CD4-positive, alpha-beta T cell treated with Interferon gamma for 1 hour (primary cell): ENCODE measurements at places on chromosomes 5 and 9.

GRCh38 chr9:121896545-121896943, 196.6 kb downstream of the TTLL11 start:
- DNase-seq, result no peak

DNA sequence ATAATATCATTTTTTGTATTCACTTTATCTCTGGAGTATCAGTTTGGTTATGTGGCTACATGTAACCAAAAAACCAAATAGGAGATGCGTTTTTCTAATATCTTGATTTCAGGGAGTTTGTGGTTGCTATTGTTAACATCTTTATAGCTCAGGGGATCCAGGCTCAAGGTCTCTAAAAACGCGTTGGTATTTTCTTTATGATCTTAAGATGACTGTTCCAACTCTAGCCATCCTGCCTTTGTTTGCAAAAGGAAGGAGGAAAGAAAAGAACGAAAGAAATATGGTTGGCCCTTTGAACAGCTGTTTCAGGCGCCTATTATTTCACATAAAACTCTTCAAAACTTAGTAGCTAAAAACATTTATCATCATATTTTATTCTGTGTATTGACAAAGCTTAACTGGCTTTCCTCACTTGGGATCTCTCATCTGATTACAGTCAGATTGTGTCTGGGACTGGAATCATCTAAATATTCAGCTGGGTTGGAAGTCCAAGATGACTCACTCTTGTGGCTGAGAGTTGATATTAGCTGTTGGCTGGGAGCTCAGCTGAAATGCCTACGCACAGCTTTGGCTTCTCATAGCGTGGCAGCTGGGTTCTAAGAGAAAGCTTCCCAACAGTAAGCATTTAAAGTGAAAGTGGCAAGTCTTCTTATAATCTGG, 60.1 kb downstream of the FAM174A start:
- DNase-seq, result no peak

GRCh38 chr9:128164307-128164885, 4.3 kb downstream of the BBLN start:
- no peak for DNase-seq

DNA sequence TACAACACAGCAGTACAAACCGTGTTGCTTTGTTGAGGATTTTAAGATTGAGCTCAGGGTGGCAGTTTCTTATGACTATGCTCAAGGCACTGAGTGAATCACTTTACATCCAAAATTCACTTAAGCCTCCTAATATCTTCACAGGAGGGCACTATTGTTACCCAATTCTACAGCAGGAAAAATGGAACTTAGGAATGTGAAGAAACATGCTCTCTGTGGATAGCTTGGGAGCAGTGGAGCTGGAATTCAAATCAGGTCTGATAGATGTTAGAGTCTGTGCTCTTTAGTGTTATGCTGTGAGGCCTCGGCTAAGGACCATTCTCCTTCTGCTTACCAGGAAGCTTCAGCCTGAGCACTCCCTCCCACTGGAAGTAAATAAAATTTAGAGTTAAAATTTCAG, 18.7 kb upstream of the HMHB1 start:
- DNase-seq, result no peak

GRCh38 chr5:177546258-177546741, 8.1 kb downstream of the FAM193B start:
- DNase-seq, result no peak

DNA sequence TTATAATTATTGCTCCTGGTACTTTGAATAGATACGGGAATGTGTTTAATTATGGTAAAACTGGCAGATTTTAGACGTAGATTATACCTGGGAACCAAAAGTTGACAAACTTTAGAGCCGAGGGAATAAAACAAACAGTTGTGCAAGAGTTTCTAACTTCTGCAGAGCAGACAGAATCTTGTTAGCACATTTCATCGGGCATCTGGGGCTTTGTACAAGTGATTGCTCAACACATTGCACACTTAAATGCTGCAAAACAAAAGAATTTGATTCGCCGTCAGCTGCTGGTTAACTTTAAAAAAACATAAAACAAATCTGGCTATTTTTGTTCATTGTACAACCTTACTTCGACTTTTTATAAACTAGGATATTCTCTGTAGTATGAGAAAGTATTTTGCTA, 398.1 kb downstream of the MAN2A1 start:
- DNase-seq, result no peak

GRCh38 chr5:173501922-173502321, 114.5 kb downstream of the BOD1 start:
- no peak for DNase-seq

- no peak for DNase-seq
These were observed 19.2 kb downstream of the COL15A1 start for GRCh38 chr9:98962861-98963260.

DNA sequence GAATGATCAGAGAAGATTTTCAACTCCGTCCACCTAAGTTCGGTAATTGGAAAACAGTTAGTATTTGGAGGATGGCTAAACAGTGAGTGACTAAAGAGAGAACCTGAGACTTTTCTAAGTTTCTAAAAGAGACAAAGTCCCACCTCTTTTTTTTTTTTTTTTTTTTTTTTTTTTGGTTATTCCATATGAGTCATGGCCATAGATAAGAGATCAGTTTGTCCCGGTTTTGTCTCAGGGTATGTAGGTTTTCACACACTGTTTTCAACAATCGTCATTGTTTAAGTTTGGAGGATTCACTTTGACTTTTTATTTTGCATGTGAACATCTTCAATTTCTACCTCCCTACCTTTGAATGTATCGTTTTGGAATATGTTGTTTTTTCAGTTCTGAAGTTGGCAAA, 85.9 kb downstream of the NTRK2 start:
- DNase-seq, result no peak

- DNase-seq, result no peak
These were observed 437.3 kb upstream of the ADAMTSL1 start for GRCh38 chr9:18036422-18037187.

- DNase-seq, result no peak
These were observed 220.2 kb downstream of the AGTPBP1 start for GRCh38 chr9:85521371-85522197.

GRCh38 chr5:29054694-29055093, 2016.3 kb upstream of the CDH9 start:
- no peak for DNase-seq

- no peak for DNase-seq
These were observed 489.2 kb downstream of the KDM4C start for GRCh38 chr9:7246917-7247522.

- no peak for DNase-seq
These were observed 576.5 kb downstream of the TLE1 start for GRCh38 chr9:81112627-81113452.

- no peak for DNase-seq
These were observed 28.8 kb downstream of the C5orf15 start for GRCh38 chr5:133939668-133940067.

DNA sequence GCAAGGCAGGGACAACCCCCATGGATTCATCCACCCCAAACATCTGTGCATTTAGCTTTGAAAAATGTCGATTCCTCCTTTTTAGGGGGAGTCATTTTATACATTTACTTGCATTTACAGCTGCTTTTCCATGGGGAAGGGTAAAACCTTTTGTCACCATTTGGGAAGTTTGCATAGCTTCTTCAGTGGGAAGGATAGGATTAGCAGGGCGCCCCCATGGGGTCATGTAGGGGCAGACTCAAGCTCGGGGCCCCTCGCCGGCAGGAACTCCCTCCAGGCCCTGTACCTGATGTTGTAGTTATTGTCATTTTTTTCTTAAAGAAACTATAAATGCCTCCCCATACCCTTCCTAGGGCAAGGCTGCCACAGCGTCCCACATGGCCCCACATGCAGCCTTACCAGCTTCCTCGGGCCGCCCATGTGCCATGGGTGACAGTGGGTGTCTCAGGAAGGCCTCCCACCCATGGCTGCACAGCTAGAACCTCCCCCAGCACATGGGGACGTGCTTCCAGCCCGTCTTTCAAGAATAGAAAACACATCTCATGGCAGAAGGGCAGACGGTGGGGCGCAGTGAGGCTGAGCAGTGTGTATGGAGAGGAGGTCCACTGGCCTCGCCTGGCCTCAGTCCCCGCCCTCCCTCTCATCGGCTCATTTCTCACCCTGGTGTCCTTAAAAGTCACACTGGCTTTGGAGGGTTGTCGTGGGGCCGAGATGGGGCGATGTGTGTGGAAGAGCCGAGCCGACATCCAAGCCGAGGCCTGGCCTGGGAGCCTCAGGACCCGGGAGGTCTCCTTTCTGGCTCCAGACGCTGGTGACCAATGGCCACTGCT, 76.1 kb upstream of the OTULINL start:
- DNase-seq, result no peak

DNA sequence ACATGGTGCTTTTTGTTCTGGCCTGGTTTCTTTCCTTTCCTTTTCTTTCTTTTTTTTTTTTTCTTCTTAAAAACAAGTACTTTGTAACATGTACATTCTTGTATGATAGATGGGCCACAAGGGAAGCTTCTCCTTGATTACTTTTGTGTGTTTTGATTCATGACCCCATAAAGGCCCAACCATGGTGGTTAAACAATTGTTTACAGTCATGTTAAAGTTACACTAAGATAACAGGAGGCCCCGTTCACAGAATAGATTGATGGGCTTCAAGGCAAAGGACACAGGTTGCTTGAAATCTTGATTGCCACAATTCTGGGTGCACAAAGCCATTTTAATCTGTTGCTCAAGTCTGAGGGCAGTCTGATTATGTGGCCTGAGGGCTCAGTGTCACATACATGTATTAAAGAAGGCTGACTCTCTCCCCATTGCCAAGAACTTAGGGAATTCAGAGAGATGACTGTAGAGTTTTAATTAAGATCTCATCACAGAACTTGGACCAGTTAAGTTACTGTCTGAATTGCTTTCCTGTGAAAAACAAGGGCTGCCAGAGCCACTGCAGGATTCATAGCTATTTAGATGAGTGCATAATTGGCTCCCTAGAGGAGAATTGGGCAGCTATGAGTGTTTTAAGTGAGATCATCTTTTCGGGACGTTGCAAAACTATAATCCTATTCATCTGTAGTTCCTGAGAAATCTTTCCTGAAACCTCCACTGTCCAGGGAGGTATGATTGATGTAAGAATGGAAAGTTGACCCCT, 163.4 kb downstream of the TLE4 start:
- DNase-seq, result no peak

- DNase-seq, result no peak
These were observed 808 bp upstream of the MVB12B start for GRCh38 chr9:126325821-126326220.

DNA sequence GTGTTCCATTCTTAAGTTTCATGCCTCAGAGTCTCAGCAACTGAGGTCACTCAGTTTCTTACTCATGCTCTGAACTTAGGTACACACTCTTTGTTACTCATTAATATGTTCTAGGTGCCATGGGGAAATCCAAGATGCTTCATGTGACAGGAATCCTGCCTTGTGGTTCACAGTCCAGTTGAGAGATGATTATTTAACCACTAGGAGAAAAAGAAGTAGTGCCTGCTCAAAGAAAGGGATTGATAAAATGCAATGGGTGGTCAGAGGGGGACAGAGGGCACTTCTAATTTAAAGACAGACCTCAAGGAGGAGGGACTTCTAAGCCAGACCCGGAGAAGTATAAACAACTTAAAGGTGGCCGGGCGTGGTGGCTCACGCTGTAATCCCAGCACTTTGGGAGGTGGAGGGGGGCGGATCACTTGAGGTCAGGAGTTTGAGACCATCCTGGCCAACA, 69.0 kb downstream of the UGCG start:
- no peak for DNase-seq

- DNase-seq, result peak; percentile 86
These were observed 3.0 kb upstream of the FUT7 start for GRCh38 chr9:137034709-137035506.

DNA sequence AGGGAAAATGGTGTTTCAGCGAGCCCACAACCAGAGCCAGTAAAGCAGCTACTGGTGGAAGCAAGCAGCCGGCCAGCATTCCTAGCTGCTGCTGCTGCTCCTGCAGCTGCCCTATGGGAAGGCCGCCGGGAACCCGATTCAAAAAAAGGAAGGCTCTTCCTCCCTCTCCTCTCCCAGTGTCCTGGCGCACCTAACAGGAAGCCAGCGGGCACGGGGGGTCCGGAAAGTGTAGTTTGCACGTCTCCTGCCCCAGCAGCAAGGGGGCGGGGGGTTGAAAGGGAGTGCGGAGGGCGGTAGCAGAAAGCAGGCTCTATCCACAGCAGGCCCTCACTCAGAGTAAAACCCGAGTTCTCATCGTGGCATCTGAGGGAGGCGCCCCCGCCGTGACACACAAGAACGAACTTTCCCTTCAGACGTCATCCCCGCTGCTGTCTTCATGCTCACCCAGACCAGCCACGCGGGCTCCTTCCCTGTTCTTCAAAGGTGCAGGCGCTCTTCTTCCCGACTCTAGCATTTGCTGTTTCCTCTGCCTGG, 16.5 kb downstream of the GRXCR2 start:
- no peak for DNase-seq

- no peak for DNase-seq
These were observed 111.2 kb downstream of the STRBP start for GRCh38 chr9:123157221-123157620.

DNA sequence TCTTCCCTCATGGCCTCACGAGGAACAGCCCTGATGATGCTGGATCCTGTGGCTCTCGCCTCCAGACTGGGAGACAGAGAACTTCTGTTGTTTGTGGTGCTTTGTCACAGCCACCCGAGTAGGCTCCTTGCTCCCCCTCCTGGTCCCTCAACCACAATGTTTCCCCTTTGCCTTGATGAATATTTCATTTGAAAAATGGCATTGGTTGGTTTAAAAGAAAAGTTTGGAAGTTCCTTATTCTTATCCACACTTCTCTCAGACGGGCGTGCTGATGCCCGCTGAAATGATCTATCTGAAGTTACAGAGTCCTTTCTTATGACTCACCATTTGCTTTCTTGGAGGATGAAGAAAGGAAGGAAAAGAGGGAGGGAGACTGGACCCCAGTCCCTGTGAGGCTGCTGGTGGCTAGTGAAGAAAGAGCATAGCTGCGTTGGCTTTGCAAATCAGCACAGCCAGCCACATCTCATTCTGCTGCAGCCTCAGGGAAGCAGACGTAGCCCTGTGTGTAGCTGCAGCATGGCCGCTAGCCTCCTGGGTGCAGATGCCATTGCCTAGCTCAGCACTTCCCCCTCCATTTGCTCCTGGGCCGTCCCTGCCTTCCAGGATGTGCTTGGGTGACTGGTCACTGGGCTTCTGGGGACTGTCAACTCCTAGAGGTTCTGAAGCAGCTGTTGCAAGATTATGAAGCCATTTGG, 185.9 kb downstream of the ERCC6L2 start:
- DNase-seq, result peak; percentile 52

GRCh38 chr9:127763918-127764384, 14.5 kb downstream of the SH2D3C start:
- peak; percentile 43 for DNase-seq
